ENCODE measurements at places on chromosomes 12 and 14.

- no peak for DNase-seq
Measured at GRCh38 chr12:104751594-104751993, 206.5 kb downstream of the SLC41A2 start.

DNA sequence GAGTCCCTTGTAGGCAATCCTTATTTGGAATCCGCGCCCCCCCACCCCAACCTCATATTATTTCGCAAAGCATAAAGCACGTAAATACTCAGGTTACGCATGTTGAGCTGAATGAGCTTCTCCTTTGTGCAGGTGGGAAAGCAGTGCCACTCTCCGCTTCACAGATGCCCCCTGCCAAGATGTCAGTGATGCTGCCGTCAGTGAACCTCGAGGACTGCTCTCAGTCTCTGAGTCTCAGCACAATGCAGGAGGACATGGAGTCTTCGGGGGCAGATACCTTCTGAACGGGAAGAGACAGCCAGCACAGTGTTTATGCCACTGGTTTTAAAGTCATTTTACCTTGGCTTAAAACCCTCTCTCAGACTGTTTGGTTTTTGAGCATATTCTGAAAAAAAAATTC is 90.1 kb upstream of the DACT1 start:
- DNase-seq: no peak

DNA sequence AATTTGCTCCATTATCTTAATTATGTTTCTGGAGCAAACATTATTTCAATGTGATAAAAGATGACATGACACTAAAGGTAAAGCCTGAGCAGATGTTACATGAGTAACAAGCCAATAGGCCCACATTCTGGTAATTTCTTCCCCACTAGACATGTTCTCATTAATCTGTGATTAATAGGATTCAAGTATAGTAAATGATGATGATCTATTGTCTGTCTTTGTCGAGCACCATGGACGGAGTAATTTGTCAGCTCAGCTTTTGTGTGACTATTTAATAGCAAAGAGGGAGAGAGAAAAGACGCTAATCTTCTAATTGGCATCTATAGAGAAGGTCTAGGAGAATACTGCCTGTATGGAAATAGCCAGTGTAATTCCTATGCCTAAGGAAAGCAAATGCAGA is 62.2 kb upstream of the INSM2 start:
- no peak for DNase-seq

DNA sequence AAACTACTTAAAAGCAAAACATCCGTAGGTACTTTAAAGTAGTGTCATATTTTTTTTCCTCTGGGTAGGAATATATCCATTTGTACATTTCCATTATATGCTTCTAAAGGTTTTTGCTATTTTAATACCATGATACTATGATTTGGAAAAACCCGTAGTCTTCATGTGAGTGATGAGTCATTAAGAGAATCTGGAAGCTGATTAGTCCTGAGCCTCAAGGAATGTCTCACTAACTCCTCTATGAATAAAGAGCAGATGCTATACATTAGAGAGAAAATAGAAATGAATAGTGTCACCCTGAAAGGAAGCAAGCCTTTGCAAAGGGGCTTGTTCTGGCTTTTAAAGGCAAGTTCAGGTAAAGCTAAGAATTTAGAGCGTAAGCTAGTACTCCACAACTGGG is 432.1 kb downstream of the CCDC91 start:
- no peak for DNase-seq

GRCh38 chr14:22194664-22195063 is 394.4 kb downstream of the DAD1 start:
- no peak for DNase-seq

GRCh38 chr14:98931911-98932310 is 340.1 kb downstream of the BCL11B start:
- no peak for DNase-seq

DNA sequence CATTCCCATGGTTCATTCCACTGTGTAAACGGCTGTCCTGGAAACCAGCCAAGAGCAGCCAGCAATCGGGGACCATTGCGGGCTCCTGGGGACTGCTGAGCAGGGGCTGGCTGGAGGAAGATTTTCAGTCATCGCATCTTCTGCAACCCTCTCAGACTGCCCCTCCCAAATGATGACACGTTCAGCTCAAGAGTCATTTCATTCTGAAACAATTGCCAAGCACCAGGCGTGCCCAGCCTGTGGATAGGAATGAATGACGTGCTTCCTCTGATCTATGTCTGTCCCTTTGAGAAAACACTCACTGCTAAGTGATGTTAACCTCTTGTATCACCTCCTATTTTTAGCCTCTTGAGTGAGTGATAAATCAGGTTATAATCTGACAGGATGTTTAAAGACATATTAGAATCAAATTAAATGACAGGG is 62.0 kb downstream of the NDUFA12 start:
- no peak for DNase-seq

GRCh38 chr12:24069532-24070395 is 120.3 kb upstream of the SOX5 start:
- DNase-seq: no peak

GRCh38 chr12:96201272-96202227 is 7.4 kb downstream of the ELK3 start:
- DNase-seq: no peak

- peak; percentile 78 for DNase-seq
Measured at GRCh38 chr12:52506858-52507715, 13.1 kb downstream of the KRT5 start.

DNA sequence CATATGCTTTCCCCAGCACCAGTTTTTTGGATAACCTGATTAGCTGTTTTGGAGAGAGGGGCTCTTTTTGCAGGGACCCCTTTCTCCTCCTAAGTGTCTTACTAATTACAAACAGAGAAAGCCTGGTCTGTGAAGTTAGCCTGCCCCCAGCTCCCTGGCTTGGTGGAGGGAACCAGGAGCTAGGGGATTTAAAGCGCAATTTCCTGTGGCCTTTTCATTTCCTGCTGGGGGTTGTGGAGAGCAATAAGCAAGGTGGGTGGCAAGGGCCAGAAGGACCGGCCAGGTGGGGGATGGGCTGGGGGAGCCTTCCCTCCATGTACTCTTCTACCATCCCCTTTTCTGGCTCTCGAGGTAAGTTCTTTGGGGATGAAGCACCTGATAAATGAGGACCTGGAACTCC is 4.1 kb upstream of the CISTR start:
- DNase-seq: no peak

DNA sequence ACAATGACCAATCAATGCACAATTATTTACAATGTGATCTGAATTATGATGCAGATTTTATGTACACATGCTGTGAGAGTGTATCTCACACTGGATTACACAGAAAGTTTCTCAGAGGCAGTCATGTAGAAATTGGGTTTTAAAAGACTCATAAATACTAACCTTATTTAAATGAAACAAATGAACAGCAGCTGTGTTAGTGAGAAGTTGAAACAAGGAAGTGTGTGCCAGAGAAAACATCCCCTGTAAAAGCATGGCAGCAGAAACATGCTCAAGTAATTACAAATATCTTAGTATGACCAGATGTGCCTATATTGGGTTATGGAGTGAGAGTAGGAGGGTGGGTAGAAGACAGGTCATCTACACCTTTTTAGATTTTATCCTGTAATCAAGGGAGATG is 723.7 kb downstream of the C12orf50 start:
- DNase-seq: no peak

GRCh38 chr12:58915634-58916033 is 4.7 kb downstream of the LRIG3 start:
- DNase-seq: no peak

- DNase-seq: peak; percentile 51
Measured at GRCh38 chr12:52063082-52063924, 6.5 kb upstream of the ATG101 start.

DNA sequence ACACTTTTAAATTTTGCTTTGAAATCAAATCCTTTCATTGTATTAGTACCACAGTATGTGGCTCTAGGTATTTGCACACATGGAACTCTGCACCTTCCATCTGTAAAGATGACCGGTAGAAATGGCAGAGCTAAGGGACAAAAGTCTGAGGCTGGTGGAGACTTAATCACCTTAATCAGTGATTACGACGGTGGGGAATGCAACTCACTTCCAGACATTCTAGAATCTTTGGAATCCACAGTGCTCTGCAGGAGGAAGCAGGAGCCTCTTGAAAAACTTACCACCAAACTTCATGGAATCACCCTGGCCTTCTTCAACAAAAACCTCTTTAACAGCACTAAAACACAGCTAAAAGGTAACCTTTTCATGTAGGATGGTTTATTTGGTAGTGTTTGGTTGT is 3.9 kb upstream of the DACT1 start:
- no peak for DNase-seq

DNA sequence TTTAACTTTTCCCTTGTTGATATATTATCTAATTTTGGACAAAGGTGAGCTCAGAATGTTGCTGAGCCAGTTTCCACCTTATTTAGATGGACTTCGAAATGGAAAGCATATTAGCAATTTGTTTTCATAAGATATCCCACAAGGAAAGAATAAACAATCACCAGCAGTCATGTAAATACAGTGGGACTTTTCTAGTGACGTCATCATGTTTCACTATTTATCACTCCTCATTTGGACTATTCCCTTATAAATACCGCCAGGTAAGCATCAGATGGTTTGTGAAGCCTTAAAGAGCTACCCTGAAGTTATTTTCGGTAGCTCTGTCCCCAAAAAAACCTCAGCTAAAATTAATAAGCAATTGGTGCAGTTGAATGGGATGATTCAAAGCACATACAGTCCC is 110.7 kb downstream of the PTPRR start:
- no peak for DNase-seq

GRCh38 chr14:64788706-64789105 is 84.5 kb downstream of the PLEKHG3 start:
- DNase-seq: no peak

DNA sequence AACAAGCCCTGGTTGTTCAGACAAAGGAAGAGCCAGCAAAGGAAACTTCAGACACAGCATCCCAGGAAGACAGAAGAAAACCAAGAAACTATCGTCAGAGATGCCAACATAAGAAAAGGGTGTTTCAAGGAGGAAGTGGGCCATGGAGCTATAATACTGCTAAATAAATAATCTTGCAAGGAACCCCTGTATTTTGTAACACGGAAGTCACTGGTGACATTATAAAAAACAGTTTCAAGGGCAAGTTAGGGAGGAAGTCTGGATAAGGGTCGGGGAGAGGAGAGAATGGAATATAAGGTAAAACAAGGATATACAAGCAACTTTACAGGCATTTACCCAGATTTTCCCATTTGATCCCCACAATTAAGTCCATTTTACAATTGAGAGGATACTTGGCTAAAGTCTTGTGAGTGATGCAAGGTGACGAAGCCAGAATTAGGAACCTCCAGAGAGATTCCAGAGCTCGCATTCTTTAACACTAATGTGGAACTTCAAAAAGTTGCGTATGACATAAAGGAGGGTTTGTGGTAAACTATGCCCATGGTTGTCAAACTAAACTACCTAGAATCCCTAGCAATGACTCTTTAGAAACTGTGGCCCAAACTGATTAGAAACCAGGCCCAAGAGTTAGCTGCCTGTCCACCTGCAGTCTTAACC is 46.4 kb downstream of the PPM1H start:
- DNase-seq: no peak

DNA sequence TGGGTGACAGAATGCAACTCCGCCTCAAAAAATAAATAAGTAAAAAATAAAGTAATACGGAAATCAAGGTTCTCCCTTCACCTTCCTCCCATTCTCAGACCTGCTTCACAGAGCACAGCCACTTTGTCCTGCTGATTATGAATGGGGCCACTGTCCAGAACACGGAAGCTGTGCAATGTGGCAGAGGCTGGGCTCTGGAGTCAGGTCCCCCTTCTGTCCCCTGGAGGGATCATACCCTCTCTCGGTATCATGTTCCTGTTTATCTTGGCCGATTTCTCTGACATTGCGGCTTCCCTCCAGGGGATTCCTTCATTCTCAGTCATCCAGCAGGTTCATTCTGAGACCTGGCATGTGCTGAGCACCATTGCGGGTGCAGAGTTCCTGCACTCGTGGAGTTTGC is 11.3 kb downstream of the PPP2R5C start:
- DNase-seq: no peak

DNA sequence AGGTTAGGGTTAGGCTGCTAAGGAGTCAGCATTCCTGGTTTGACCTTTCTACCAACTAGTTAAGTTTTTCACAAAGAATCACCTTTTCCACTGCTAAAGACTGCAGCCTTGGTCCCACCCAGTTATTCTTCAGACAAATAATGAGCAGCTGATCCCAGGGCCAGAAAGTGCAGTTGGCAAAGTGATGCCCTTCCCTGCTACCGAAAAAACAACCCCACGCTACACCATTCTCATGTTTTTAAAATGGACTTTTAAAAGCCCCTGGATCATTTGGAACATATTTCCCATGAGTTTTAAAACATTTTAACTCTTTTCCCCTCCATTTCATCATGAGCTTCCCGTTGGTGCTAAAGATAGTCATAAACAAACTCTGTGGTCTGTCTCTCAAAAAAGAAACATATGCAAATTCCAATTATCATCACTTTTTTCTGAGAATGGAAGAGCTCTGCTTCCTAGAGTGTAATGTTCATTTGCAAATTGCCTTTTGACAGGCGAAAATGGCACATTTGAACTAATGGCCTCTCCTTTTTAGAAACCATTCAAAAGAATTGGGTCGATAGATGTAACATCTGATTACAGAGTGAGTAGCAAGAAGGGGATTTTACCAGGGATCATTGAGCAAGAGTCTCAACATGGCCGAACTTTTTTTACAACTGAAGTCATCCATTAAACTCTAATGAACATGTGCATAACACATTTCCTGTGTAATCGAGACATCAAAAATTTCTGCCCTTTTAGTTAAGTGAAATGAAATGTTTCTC is 129.3 kb upstream of the RAP1B start:
- peak; percentile 37 for DNase-seq

- DNase-seq: peak; percentile 24
Measured at GRCh38 chr12:116556964-116557698, 2.0 kb upstream of the MAP1LC3B2 start.

- no peak for DNase-seq
Measured at GRCh38 chr14:51548187-51548586, 103.5 kb upstream of the FRMD6 start.

- DNase-seq: no peak
Measured at GRCh38 chr12:43109631-43110345, 442.2 kb downstream of the ADAMTS20 start.

DNA sequence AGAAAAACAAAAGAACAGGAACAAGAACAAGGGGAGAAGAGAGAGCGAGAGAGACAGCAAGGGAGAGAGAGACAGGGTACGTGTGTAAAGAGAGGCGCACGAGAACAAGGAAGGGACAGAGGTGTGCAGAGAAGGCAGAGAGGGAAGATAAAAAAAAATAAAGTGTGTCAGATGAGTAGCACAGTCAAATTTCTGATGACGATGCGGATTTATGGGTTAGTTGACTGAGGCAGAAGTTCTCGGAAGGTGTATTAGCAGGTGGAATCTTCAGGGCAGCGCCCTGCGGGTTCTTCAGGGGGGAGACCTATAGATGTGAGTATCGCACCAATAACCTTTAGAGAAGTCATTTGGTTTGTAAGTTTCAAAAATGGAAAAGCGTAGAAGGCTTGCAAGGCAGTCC is 44.8 kb downstream of the PRKAB1 start:
- DNase-seq: no peak
